ENCODE measurements at places on chromosomes 2 and 18. TPM values are rescaled to one million over a fixed set of nuclear protein-coding genes. Genes with fewer than 3 reads are reported as not detected.

CCDC148 gene
- 0.69 TPM for total RNA-seq

SPAST gene
- total RNA-seq: 32.3 TPM

TMEM178A gene
- total RNA-seq: not detected

UGT1A4 gene
- not detected for total RNA-seq

NCKAP5 gene
- 2.1 TPM for total RNA-seq

HIBCH gene
- total RNA-seq: 23.3 TPM

IL36RN gene
- not detected for total RNA-seq

TBC1D8 gene
- 9.3 TPM for total RNA-seq

OXER1 gene
- total RNA-seq: not detected

ABCG5 gene
- total RNA-seq: 0.31 TPM

MBOAT2 gene
- total RNA-seq: 22.3 TPM

WNT6 gene
- 1.7 TPM for total RNA-seq

MSH2 gene
- 30.0 TPM for total RNA-seq

IL1RL1 gene
- total RNA-seq: under 0.01 TPM

IL1B gene
- total RNA-seq: not detected

C2orf80 gene
- not detected for total RNA-seq

TFCP2L1 gene
- total RNA-seq: not detected

ANKRD30B gene
- total RNA-seq: 1.2 TPM

C18orf54 gene
- 4.7 TPM for total RNA-seq

LIMS3 gene
- total RNA-seq: 0.15 TPM

MAPK4 gene
- total RNA-seq: 4.2 TPM

TTL gene
- total RNA-seq: 46.1 TPM

KHK gene
- total RNA-seq: 3.7 TPM

INHA gene
- not detected for total RNA-seq

PTRHD1 gene
- 27.1 TPM for total RNA-seq

ONECUT2 gene
- under 0.01 TPM for total RNA-seq

DSG3 gene
- under 0.01 TPM for total RNA-seq

SH3YL1 gene
- 25.1 TPM for total RNA-seq

PSMD1 gene
- 129 TPM for total RNA-seq

CD8B2 gene
- total RNA-seq: not detected

GPN1 gene
- 25.1 TPM for total RNA-seq

MRPL33 gene
- 82.5 TPM for total RNA-seq

GKN1 gene
- total RNA-seq: not detected

TUBA3E gene
- total RNA-seq: not detected

MEX3C gene
- total RNA-seq: 49.6 TPM

ZNF532 gene
- total RNA-seq: 19.6 TPM

PDE1A gene
- total RNA-seq: under 0.01 TPM

IL1RL2 gene
- total RNA-seq: 0.34 TPM

MMADHC gene
- total RNA-seq: 156 TPM

PROM2 gene
- total RNA-seq: under 0.01 TPM

RNF144A gene
- total RNA-seq: 61.6 TPM

PAIP2B gene
- 0.73 TPM for total RNA-seq

FZD7 gene
- 9.5 TPM for total RNA-seq

CPO gene
- 0.34 TPM for total RNA-seq

HNMT gene
- total RNA-seq: 62.3 TPM

CYS1 gene
- total RNA-seq: 0.33 TPM

ITGB6 gene
- total RNA-seq: 0.34 TPM

DCDC2C gene
- total RNA-seq: not detected

NRP2 gene
- total RNA-seq: 419 TPM

RFTN2 gene
- total RNA-seq: 14.5 TPM

NT5DC4 gene
- not detected for total RNA-seq

SPEG gene
- 0.36 TPM for total RNA-seq

MARCO gene
- total RNA-seq: not detected

Measured in melanocyte of skin (primary cell).